Dermis microvascular lymphatic vessel endothelial cell (primary cell): ENCODE measurements at places on chromosomes 11 and 22. TPM values are rescaled to one million over a fixed set of nuclear protein-coding genes. Genes with fewer than 3 reads are reported as not detected.

Gene GGTLC2
- total RNA-seq = not detected in 2 replicates

Gene TSGA10IP
- not detected in 2 replicates for total RNA-seq

Gene WBP2NL
- total RNA-seq = not detected in 2 replicates

Gene KIAA1671
- 34.8 and 40.0 TPM in 2 replicates for total RNA-seq

Gene OR52I2
- total RNA-seq = not detected in 2 replicates

Gene ART1
- not detected in 2 replicates for total RNA-seq

Gene RPS3
- total RNA-seq = 2,725 and 2,751 TPM in 2 replicates

Gene ALDH3B1
- total RNA-seq = 1.0 and 1.3 TPM in 2 replicates

Gene PICK1
- 6.5 and 11.5 TPM in 2 replicates for total RNA-seq

GRCh38 chr11:9022961-9023680 is 19.3 kb upstream of the NRIP3 start:
- DNase-seq = no peak

DNA sequence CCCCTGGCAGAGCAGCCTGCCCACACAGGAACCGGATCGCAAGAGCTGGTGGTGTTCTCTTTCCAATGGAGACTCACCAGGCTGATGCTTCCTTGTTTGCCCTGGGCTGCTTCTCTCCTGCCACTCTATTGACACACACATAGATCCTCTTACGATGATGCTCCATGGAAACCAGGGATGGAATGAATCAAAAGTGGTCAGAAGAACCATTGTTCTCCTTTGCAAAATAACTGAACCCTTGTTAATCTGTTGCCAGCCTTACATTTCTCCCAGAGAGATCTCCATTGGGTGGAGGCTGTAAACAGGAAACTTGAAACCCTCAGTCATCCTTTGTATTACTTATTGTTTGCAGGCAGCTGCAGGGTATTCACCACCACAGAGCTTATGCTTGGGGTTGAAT is 24.6 kb upstream of the LDLRAD3 start:
- no peak for DNase-seq

- DNase-seq = no peak
These were observed 64.2 kb downstream of the LIF start for GRCh38 chr22:30182350-30182745.

DNA sequence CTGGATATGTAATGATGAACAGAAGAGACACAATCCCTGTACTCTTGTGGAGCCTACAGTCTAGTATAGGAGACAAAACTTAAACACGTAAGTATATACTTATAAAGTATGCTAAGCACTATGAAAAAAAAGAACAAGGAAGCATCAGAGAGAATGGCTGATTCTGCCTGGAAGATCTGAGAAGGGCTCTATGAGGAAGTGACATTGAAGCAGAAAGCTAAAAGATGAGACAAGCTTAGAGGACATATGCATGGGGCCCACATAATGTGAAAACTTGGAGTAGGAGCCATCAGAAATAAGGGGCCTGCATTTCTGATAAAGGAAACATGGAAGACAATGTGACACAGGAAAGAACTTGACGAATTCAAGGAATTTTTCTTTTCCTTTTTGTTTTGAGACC is 16.6 kb downstream of the SAA1 start:
- DNase-seq = no peak

GRCh38 chr22:30674482-30674881 is 6.8 kb upstream of the DUSP18 start:
- no peak for DNase-seq

DNA sequence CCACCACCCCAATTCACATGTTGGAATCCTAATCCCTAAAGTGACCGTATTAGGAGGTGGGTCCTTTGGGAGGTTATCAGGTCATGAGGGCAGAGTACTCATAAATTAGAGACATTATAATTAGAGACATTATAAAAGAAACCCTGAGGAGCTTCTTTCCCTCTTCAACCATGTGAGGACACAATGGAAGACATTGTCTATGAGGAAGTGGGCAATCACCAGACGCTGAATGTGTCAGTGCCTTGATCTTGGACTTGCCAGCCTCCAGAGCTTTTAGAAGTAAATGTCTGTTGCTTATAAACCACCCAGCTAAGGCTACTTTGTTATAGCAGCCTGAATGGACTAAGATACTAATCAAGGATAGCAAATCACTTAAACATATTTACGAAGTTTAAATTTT is 14.8 kb downstream of the GAB2 start:
- no peak for DNase-seq

DNA sequence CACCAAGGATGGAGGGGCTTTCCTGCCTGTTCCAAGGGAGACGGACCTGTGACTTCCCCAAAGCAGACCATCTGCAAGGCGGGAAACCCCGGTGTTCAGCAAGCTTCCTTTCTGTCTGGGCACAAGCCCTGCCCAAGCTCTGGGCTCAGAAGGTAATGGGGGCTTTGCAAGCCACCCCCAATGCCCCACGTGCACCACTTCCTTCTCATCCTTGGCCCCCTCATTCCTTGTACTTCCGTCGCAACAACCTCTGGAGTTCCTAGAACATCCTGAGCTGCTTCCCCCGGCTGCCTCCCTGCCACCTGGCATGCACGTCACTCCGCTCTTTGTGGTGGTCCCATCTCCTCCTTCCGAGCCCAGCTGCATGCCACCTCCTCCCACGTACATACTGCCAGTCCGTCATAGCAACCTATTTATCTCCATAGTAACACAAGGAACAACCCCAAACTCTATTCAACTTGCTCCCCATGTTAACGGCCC is 3.9 kb downstream of the MYEOV start:
- DNase-seq = no peak

DNA sequence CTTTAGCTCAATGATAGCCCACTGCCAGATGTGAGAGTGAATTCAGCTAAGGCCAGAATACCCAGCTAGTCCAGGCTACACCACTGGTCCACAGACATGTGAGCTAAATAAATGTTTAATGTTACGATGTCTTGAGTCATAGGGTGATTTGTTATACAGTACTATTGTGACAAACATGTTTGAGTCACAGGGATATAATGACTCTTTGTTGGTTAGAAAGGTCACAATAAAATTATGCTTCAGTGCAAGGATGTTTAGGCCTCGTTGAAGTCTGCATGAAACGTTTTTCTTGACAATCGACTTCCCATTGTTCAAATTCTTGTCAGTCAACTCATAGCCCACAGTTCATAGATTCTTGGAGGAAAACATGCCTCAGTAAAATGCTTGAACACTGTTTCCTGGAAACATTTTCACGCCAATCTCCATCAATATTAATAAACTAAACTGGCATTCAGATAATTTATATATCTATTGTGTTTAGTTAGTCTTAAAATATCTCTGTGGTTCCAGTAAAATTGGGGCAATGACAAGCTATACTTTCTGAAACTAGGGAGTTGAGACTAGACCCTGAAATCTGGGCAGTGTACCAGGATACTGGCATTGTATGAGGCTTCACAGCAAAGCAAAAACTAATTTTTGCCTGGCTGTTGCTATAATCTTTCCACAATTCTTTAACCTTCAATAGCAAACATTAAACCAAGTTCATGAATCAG is 650.8 kb upstream of the KIRREL3 start:
- no peak for DNase-seq

DNA sequence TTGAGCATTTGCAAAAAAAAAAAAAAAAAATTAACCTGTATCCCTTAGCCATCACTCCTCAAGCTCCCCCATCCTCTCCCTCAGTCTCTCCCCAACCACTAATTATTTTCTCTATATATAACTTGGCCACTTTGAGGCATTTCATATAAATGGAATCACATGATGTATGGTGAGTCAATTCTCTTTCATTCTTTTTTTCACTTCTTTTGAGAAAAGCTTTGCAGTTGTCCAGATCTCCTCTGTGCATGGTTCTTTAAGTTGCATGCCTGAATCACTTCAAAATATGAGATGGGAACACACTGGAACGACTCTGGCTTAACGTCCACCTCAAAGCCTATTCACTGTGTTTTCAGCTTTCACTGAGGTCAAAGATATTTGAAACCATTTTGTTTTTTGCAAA is 40.7 kb downstream of the SHANK2 start:
- no peak for DNase-seq

DNA sequence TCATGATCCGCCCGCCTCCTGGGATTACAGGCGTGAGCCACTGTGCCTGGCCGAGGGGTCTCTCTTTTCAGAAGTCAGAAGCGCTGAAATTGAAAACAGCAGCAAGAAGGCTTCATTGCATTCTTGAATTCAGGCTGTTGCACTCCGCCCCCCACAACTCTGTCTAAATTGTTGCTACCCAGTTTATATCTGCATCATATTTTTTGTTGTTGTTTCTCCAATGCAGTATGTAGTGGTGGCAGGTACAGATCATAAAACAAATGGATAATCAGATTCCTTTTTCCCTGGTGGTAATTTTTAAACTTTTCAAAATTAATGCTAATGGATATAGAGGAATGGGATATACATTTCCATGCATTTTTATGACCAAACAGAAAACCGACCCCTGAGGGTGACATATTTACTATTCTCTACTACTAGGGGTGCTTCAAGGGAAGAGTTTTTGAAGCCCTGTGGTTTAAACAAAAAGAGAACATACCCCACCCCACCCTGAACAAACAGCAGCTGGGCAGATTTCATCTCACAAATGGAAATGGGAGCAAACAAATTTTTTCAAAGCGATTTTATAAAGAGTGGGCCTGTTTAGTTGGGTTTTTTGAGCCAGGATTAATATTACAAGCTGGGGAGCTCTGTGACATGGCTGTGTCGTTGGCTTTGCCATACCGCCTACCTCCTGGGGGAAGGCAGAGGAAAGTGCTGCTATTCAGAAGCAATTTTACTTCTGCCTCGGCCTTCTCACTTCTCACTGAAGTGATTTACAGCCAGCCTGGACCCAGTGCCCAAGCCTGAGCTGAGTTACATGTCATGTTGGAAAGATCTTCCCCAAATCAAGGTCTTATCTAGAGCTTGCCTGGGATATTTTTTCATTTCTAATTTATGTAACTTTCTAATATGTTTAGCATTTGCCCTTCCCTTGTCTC is 16.0 kb upstream of the TMA7B start:
- no peak for DNase-seq

DNA sequence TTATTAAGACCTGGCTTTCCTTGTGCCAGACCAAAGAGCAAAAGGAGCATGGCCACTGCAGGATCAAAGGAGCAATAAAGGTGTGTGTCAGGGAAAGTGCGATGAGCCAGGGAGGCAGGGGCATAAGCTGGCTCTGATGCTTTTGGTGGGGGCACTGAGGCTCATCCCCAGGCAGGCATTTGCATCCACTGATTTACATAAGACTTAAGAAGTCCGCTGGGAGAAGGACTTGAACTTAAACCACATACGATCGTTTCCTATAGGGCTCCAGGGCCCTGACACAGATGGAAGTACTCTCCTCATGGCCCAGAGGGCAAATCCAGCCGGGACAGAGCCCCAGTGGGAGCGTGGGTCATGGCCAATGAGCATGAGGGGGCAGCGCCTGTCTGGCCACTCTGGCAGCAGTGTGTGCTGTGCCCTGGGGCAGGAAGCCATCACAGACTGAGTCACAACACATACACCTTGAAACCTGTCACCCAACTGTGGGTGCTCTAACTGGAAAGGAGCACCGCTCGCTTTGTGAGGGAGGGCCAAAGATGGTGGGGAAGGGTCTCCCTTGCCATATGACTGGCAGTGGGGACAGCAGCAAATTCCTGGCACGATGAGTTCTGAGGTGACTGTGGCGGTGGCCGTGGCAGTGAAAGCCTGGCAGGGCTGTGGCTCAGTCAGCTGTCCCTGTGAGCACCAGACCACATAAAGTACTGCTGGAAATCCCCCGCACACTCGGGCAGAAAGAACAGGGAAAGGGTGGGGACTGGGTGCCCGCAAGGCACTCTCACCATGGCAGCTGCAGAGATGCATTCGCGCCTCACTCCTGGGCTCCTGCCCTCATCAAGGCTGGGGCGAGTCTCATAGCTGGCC is 79.4 kb upstream of the LMO1 start:
- DNase-seq = no peak

DNA sequence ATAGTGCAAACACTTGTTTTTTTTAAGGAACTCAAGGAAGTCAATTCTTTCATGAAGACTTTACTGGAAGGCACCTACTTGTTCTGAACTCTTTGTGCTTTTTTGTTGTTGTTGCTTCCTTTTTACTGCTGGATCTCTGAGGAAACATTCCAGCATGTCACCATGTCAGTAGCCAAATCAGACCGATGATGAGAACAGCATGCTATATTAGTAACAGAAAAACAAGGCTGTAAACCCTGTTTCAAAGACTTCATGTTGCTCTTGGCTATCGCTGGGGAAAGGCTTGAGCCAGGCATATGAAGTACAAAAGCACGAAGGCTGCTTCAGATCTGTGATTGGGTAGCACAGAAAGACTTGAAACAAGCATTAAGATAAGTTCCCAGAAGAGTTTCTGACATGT is 125.6 kb upstream of the SLC5A12 start:
- no peak for DNase-seq

- no peak for DNase-seq
These were observed 22.5 kb downstream of the COMMD9 start for GRCh38 chr11:36266767-36267166.

DNA sequence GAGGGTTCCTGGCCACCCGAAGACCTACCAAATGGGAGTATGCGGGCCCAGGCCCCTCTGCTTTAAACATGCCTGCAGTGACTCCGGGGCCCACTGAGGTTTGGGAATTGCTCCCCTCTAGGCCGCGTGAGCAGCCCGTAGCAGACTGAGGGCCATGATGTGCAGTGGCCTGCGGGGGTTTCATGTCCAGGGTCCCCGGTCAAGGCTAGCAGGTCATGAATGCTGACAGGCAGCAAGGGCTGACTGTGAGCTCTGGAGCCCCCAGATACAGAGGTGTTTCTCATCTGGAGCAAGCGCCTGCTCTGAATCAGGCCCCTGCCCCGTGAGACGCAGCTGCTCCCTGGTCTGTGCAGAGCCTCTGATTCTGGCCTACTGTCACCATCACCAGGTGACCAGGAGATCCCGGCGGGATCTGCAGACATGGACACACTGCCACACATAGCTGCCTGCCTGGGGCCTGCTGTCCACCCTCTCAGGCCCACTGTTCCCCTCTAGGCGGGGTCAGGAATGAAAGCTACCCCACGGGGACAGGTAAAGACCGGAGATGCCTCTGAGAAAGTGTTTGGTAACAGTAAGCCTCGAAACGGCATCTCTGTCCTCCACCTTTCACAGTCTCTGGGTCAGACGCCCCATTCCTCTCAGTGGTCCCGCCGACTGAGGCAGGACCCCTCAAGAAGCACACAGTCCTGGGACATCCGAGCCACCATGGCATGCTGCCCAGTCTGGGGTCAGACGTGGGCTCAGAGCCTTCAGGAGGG is 73.3 kb downstream of the PARVB start:
- DNase-seq = no peak

- DNase-seq = no peak
These were observed 42.1 kb upstream of the KLHL35 start for GRCh38 chr11:75474878-75475766.

DNA sequence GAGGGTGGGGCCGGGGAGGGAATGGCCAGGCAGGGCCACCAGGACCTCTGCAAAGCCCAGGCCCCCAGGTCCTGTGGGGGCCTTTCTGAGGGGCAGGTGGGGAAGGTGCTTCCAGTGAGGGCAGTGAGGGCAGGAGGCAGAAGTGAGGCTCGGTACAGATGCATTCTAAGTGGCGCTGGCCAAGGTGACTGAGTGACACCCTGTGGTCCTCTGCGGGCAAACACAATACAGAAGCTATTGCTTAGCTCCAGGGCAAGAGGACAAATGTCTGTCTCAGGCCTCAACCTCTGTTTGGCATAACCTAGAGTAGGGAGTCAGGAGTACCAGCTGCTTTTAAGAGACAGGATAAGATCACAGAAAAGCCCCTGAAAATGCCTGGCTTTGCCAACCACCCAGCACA is 31.3 kb downstream of the B3GAT1 start:
- no peak for DNase-seq

- no peak for DNase-seq
These were observed 48.4 kb downstream of the SFI1 start for GRCh38 chr22:31544481-31545480.
